ENCODE measurements at places on chromosomes 1 and 21.

GRCh38 chr1:46302641-46303037 lies 777 bp downstream of the LRRC41 start:
- no peak for DNase-seq

GRCh38 chr1:5200006-5200405 lies 545.6 kb downstream of the AJAP1 start:
- DNase-seq, result no peak

GRCh38 chr21:37184784-37185593 lies 82.1 kb downstream of the VPS26C start:
- no peak for DNase-seq

DNA sequence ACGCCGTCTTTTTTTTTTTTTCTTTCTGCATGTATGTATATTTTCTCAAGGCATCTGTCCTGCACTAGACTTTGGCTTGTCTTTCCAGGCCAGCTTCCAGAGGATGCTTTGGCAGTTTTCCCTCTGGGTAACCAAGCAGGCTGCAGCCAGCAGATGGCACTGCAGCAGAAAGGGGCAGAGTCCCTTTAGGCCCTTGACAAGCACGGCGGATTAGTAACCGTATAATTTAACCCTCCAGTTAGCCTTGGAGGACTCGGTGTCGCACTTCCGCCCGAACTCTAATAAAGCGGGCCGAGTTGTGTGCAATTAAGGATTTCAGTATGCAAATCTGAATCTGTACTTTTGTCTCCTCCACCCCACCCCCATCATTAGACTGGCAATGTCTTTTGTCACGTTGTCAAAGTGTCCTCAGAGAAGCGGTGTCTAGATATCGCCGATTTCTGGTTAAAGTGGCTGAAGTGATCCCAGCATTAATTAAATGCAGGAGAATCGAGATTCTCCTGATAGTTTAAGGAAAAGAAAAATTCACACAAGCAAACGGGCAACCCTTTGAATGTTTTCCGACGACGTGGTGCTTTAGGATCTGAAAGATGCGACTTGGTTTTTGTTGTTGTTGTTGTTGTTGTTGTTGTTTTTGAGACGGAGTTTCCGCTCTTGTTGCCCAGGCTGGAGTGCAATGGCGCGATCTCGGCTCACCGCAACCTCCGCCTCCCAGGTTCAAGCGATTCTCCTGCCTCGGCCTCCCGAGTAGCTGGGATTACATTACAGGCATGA lies 1.1 kb upstream of the TMEM167B start:
- no peak for DNase-seq

DNA sequence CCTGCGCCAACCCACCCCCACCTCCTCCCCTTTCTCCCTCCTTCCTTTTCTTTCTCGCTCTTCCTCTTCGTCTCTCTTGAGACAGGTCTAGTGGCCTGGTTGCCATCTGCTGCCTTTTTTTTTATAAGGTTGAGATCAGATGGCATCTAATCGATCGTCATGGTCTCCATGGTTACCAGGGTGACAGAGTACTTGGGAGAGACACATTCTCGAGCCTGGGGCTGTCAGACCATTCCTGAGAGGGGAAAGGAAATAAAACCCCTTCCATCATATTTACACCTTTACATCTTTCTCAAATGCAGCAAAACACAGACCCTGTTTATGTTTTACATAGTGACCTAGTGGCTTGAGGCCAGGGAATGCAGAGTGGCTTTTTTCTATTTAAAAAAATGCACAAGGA lies 53.5 kb upstream of the SLC22A15 start:
- DNase-seq, result no peak

GRCh38 chr1:3018051-3018471 lies 3.2 kb upstream of the ACTRT2 start:
- no peak for DNase-seq

GRCh38 chr1:77126307-77126706 lies 92.9 kb downstream of the PIGK start:
- no peak for DNase-seq

All from stimulated activated CD4-positive, alpha-beta T cell treated with anti-CD3 and anti-CD28 coated beads, Interleukin-1b, Interleukin-23, amount 100 ng/mL, for 1 hour (primary cell).